8988T (cell line): ENCODE measurements at places on chromosomes 7 and 10.

DNA sequence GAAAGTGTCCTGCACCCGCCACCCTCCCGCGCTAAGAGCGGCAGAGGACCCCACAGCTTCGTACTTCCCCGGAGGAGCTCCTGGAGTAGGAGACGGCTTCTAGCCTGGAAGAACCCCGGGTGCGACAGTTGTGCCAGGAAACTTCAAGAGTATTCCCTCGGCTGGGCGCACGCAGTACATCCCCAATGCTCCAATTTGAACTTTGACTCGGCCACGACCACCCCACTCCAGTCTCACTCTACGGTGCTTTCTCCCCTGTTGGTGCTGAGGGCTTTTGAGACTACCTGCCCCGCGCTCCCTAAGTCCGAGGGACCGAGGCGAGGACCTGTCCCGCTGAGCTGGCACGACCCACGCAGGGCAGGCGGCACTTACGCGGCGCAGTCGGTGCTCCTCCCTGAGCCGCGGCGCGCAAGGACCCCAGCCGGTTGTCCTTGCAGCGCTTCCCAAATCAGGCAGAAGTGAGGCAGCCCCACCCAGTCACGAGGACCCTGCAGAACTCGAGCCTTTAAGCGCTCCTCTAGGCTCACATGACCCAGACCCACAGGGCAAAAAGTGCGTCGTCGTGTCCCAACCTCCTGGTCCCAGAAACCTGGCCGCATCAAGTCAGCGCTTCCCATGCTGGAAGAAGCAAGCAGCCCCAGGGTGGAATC is at the start of gene CPVL:
TSS of gene CPVL (minus strand) at position 481 of the 650 bp plus-strand sequence. CDS start 25,476 bp downstream, outside the sequence.
- peak; percentile 28 for DNase-seq

DNA sequence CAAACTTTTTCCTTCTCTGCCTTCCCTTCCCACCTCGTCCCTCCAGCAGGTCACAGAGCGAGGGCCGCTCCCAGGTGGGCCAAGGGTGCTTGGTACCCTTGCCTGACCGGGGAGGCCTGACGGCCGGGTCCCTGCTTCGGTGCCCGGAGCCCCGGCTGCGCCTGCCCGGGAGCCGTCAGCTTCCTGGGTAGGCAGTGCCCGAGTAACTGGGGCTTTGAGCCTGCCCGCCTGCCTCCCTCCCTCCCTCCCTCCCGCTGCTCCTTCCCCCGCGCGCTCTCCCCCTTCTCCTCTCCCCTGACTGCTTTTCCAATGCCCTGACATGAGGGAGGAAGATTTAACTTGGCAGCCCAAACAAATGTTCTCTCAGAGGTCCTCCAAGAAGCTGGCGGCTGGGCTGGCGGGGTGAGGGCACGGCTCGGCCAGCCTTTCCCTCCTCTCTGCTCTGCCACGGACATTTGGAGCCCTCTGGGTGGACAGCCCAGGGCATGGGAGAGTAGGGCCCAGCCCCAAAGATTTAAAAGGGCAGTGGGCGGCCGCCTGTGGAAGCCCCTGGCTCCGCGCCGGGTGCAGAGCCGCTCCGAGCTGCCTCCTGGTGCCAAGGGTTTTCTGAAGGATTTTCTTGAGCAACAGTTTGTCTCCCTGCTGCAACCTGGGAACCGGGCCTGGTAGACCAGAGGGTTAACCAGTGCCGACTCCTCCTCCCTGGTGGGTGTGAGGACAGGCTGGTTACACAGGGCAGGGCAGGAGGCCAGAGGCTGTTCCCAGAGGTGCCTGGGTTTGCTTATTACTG is 2.0 kb downstream of the ZMIZ1 start:
- peak; percentile 74 for DNase-seq

GRCh38 chr7:130953196-130953595 is 219.2 kb upstream of the KLF14 start:
- DNase-seq, result no peak

DNA sequence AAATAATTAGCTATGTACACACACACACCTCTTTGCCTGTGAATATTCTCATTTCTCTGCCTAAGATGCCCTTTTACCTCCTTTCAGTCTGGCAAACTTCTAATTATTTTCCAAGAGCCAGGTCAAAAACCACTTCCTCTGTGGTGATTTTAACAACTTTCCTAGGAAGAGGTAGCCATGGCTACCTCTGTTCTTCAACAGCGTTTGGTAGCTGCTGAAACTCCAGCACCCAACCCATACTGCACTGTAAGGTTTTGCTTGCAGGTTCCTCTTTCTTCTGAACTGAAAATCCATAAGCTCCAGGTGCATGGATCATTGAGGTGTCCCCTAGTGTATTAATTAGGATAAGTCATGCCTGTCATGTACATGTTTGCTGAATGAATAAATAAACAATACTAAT is 25.6 kb downstream of the NRCAM start:
- no peak for DNase-seq

- no peak for DNase-seq
Measured at GRCh38 chr7:129862682-129863081, 90.1 kb downstream of the UBE2H start.

DNA sequence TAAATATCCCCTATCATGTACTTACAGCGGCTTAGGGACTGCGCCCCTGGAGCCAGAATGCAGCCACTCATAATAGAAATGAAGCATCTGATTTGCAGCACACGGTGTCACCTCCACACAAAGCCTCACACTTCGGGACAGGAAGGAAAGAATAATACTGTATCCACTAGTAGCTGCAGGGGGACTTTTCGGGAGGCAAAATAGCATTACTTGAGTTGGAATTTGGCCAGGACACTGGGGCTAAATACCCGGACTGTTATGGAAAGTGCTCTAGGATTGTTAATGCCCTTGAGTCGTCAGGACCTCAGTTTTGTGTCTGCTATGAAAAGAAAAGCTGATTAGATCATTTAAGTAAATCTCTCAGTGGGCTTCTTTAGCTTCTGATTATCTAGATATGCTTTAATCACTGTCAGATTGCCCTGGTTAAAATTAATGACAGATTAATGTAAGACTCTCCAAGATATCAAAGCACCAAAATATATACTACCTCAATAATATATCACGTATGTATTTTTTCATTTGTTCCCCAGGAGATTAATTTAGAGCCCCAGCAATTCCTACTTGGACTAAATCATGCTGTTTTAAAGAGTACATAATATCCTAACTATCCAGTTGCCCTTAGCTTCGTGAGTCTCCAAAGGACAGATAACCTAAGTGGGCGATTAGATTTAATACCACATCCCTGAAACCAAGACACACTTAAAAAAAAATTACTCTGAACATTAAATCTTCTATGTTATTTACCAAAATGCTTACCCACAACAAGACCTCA is 173.0 kb upstream of the NEBL start:
- DNase-seq, result no peak

- no peak for DNase-seq
Measured at GRCh38 chr10:28370107-28370835, 67.4 kb upstream of the MPP7 start.

DNA sequence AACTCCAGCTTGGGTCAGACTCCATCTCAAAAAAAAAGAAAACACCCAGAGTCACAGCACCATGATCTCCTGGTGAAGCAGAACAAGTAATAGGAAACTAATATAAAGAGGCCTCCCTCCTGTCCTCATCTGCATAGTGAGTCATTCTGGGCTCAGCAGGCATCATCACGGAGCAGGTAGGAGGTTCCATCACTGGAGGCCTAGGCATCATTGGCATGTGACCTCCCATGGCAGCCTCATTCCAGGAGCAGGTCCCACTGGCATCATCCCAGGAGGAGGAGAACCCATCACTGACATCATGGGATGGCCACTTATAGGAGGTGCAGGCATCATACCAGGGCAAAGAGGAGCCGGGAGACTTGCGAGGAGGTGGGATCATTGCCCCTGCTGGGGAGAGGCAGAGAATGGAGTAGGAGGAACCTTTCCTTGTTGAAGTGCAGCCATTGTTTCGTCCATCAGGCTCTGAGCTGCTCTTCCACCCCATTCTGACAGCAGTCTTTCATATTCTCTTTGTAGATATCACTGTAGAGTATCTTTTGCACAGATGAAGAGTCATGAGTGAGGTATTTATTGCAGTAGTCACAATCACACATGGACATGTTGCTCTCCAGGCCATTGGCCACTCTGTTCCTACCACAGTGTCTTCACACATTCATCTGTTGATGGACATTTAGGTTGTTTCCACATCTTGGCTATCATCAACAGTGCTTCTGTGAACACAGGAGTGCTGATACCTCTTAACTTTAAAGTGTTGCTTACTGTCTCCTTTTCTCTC is 73.8 kb downstream of the OSBPL3 start:
- DNase-seq, result no peak
